ENCODE measurements at places on chromosomes 4 and X.
A peak's percentile ranks its signal among the peaks of the same experiment; 100 is the strongest.

DNA sequence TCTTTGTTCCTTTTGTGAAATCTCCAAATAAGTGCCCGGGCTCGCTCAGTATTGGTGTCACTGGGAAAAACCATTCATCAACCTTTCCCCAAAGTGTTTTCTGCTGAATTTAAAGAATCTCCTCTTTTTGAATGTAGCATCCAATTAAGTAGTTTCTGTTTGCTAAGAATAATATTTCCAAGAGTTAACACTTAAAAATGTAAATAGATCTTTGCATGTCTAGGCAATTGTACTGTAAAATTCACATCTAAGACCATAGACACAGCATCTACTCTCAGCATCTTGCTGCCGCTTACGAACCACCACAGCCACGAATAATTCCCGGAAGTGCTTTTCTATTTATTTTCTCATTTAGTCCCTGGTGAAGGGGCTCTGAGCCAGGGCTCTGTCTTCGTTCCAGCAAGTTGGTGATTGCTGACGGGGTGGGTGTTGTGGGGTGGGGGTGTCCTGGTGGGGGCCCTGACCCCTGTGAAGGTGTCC lies 1.4 kb downstream of the NSG1 start:
- no peak for DNase-seq

DNA sequence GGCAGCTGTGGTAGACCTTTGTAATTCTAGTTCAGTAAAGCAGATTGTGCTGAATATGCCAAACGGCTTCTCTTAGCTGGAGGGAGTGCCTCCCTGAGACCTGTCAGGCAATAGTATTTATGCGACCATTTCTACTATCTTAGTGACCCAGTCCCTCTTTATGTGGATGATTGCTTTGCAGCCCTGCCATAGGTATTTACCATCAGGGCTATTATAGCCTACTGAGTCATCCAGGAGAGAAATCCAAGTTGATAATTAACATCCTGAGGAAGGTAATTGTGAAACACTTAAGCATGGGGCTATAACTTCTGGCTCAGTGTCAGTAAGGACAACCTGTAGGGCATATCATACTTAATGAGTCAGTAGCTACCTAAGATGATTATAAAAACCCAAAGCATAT lies 103.9 kb upstream of the MAOA start:
- peak; percentile 9 for DNase-seq

DNA sequence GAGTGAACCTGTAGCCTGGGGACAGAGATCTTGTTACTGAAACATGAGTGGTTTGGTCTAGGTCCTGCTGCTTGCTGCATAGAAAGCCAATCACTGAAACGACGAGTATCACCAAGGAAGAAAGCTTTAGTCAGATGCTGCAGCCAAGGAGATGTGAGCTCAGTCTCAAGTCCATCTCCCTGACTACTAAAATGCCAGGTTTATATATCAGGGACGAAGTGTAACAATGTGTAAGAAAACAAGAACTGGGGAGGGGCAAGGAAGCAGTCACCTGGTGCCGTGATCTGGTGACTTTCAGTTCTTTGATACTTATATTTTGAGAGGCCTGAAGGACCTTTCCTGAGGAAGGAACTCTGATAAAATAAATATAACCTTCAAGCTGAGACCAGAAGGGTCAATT lies 19.6 kb upstream of the ABRAXAS1 start:
- no peak for DNase-seq

DNA sequence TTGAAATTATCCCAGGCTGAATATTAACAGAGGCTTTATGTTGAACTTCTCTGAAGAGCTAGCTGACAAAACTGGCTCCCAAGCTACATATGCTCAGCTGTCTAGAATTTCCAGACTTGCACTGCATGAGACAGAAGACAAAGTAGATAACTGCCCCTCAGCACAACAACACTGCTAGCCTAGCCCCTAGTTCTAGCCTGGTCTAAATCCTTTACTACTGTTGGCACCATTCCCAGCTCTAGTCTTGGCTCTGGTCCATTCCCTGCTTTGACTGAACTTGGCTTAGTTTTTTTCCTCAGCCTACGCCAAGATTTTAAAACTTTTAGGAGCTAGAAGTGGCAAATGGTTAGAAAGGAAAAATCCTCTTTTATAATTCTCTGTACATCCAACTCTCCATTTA lies 7.6 kb upstream of the OPHN1 start:
- peak; percentile 61 for DNase-seq

DNA sequence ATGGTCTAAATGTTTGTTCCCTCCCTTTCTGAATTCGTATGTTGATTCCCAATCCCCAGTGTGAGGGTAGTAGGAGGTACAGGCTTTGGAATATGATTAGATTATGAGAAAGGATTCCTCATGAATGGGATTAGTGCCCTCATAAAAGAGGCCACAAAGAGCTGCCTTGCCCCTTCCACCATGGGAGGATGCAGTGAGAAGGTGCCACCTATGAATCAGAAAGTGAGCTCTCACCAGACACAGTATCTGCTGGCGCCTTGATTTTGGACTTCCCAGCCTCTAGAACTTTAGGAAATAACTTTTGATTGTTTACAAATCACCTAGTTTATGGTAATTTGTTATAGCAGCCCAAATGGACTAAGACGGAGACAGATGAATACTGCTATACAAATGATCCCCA lies 3.6 kb downstream of the ATP10D start:
- no peak for DNase-seq

- DNase-seq = no peak
Observed at GRCh38 chr4:12692815-12693214, 791.3 kb downstream of the RAB28 start.

Measured in NCI-H226 (cell line).